ENCODE measurements at places on chromosomes 12 and 14.

- DNase-seq: no peak
Observed at GRCh38 chr12:78933014-78933413, 68.4 kb downstream of the SYT1 start.

- DNase-seq: no peak
Observed at GRCh38 chr12:104737791-104738301, 220.2 kb downstream of the SLC41A2 start.

GRCh38 chr12:69474456-69474855 is 4.3 kb downstream of the FRS2 start:
- no peak for DNase-seq

DNA sequence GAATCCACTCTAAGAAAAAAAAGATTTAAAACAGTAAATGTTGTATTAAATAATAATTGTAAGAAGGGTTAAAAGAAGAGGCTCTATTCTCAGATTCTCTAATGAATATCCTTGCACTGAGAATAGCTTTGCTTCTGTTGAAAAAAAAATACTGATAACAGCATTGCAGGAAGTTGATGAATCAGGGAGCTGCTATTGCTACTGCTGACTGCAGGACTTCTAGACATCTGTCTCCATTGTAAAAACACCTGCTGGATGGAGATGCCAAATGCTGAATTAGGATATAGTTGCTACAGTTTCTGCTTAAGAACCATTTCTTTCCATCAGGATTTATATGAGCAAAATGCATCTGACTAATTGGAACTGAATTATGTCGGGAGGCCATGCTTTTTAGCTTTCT is 50.3 kb upstream of the ANP32D start:
- no peak for DNase-seq

All from activated CD4-positive, alpha-beta T cell treated with anti-CD3 and anti-CD28 coated beads for 4 hours (primary cell).